ENCODE measurements at places on chromosomes 2 and 18.

DNA sequence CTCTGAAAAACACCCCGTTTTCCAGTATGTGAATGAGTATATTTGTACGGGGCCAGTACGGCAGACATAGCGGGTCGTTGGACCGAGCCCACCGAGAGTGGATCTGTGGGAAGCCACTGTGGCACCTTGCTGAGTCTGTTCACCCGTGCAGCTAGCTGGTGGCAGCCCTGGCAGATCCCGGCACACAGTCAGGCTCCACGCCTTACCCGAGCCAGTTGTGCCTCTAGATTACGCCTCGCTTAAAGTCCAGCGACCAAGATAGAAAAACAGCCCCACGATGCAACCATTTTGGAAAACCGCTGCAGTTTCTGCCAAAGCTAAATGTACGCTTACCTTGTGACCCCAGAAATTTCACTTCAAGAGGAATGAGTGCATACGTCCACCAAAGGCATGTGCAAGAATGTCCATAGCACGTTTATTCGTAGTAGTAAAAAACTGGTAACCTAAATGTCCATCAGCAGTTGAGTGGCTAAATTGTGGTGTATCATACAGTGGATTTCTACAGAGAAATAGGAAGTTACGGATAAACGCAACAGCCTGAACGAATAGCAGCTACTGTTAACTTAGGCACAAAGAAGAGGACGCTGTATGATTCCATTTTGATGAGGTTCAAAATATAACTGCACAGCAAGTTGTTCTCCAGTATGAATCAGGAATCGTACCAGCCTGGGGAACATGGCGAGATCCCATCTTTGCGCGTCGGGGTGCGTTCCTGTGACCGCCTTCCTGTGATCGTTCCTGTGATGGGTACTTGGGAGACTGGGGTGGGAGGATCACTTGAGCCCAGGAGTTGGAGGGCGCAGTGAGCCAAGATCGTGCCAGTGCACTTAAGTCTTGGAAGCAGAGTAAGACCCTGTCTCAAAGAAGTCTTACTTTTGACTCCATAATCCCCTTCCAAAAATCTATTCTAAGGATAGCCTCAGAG lies 688 bp upstream of the WDR33 start:
- H3K36me3 ChIP-seq, result peaks cover 22% of the 10 kb centered on the region
- H3K27ac ChIP-seq, result peak overlapping the region; percentile 99
- H3K4me3 ChIP-seq, result peak overlapping the region; percentile 97
- DNase-seq, result no peak
- H3K4me1 ChIP-seq, result peaks cover 42% of the 10 kb centered on the region

GRCh38 chr2:96775160-96775559 lies 14.5 kb downstream of the CNNM4 start:
- peaks cover 6% of the 10 kb centered on the region for H3K36me3 ChIP-seq
- DNase-seq, result no peak
- peaks cover 30% of the 10 kb centered on the region for H3K4me1 ChIP-seq
- H3K27ac ChIP-seq, result no peak overlapping the region

DNA sequence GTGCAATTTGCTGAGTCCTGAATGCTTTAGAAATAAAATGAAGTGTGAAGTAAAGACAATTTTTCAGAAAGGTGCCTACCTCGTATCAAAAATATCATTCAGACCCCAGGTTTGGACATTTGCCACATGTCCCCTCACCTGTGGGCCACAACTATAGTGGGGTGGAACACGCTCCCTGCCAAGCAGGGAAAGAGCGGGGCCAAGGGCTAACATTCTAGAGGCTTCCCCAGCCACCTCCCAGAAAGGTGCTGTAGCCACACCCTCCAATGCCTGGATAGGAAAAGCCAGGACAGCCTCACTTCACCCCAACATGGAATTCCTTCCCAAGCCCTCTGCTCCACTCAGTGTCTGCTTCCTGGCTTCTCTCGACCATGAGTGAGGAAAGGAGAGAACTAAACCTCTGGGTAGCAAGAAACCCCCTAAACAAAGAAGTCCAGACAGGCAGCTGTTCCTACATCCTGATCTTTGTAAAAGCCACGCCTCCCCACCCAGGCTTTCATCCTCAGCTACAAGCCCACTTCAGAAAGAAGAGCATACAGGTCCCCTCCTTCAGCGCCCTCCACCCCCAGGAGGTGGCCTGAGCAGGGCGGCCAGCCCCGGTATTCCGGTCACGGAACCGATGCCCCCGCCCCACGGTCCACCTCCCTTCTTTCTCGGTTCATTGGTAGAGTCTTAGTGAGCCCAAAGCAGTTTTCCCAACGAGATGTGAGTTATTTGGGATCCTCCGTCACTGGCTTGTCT lies 2.1 kb downstream of the COL6A3 start:
- no peaks in the 10 kb centered on the region for H3K4me1 ChIP-seq
- H3K36me3 ChIP-seq, result no peaks in the 10 kb centered on the region
- DNase-seq, result no peak
- H3K4me3 ChIP-seq, result no peak overlapping the region
- peaks cover 62% of the 10 kb centered on the region for H3K27me3 ChIP-seq

GRCh38 chr2:9360701-9361100 lies 62.6 kb downstream of the ITGB1BP1 start:
- no peak overlapping the region for H3K27ac ChIP-seq
- no peak overlapping the region for H3K4me3 ChIP-seq
- DNase-seq, result no peak
- H3K36me3 ChIP-seq, result no peaks in the 10 kb centered on the region
- H3K27me3 ChIP-seq, result no peaks in the 10 kb centered on the region

- H3K27ac ChIP-seq, result no peak overlapping the region
- H3K36me3 ChIP-seq, result no peaks in the 10 kb centered on the region
- H3K4me1 ChIP-seq, result peaks cover 1% of the 10 kb centered on the region
- DNase-seq, result no peak
Measured at GRCh38 chr2:2640371-2640770, 309.3 kb upstream of the MYT1L start.

DNA sequence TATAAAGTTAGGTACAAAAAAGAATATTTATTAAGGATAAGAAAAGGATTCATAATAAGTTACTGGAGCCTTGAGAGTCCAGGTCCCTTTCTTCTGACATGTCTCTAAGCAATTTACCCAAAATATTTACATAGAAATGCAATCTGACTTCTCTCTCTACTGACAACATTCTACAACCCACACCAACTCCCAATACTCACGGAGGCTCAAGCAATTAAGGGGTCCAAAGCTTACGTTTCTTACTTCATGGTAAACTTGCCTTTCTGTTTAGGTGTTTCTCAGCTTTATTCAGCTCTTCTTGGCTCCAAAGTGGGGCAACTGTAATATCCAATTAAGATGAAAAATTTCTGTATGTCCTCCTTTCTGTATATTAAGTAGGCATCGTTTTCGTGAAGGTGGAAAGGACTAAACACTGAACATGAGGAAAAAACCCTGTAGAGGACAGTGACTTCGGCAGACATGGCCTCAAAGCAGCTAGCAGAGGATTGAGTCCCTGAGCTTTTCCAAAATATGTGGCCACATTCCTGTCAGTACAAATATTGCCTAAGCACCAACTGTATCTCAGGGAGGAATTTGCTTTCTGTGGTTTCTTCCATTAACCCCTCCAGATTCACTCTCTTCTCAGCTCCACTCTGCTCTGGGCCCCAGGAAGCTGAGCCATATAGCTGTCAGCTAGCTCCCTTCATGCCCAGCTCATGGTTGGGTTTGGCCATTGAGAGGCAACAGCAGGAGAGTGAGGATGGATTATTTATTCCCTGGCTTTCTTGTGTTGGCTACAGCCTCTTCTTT lies 67.9 kb upstream of the GLS start:
- H3K4me3 ChIP-seq, result no peak overlapping the region
- no peaks in the 10 kb centered on the region for H3K27me3 ChIP-seq
- H3K4me1 ChIP-seq, result peaks cover 7% of the 10 kb centered on the region
- H3K27ac ChIP-seq, result no peak overlapping the region
- no peaks in the 10 kb centered on the region for H3K36me3 ChIP-seq

- H3K27me3 ChIP-seq, result peaks cover 27% of the 10 kb centered on the region
- no peak overlapping the region for H3K27ac ChIP-seq
- no peaks in the 10 kb centered on the region for H3K36me3 ChIP-seq
- no peak overlapping the region for H3K4me3 ChIP-seq
Measured at GRCh38 chr2:130831356-130831755, 5.4 kb upstream of the ARHGEF4 start.
